ENCODE measurements at places on chromosomes 4 and X.

DNA sequence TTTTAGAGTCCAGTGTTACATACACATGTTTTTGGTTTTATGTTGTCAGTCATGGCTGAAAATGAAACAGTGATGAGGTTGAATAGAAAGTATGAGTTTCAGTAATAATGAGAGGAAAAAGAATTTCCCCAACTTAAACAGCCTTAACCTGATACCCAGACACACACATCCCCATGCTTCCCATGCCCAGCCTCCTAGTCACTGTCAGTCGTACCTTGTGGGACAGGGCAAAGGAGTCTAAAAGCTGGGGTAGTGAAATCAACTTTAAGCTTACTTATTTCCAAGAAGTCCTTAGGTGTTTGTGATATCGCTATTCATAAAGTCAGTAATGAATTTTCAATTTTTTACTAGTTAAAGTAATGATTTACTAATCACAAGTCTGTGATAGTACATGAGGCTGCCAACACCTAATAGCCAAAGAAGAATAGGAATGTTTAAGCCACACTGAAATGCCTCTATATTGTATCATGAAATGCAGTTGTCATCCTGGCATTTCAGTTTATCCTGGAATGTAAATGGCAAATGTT is 24.3 kb upstream of the GPR34 start:
- DNase-seq, result no peak

- no peak for DNase-seq
These were observed 376.9 kb upstream of the CTSO start for GRCh38 chr4:156330436-156331031.

GRCh38 chr4:56424697-56425514 is 10.5 kb downstream of the PPAT start:
- DNase-seq, result no peak

GRCh38 chrX:14872355-14872754 is 514 bp downstream of the FANCB start:
- no peak for DNase-seq

GRCh38 chr4:170089668-170090351 is at the start of gene AADAT:
Gene AADAT (minus strand): TSS chr4:170089956. CDS start chr4:170089690, 266 bp downstream.
- DNase-seq, result peak; percentile 84

DNA sequence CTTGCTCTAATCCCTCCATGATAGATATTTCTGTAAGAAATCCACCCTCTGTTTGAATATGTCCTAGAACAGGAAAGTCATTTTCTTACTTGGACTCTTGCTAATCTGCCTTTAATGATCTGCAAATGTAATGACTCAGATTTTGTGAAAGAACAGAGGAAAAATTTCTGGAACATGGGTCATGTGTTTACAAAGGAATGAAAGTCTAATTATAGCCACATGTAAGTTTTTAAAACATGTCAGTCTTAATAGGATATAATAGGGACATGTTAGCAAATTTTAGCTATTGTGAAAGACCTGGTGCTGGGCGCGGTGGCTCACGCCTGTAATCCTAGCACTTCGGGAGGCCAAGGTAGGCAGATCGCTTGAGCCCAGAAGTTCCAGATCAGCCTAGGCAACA is 47.6 kb downstream of the GRK4 start:
- DNase-seq, result no peak

DNA sequence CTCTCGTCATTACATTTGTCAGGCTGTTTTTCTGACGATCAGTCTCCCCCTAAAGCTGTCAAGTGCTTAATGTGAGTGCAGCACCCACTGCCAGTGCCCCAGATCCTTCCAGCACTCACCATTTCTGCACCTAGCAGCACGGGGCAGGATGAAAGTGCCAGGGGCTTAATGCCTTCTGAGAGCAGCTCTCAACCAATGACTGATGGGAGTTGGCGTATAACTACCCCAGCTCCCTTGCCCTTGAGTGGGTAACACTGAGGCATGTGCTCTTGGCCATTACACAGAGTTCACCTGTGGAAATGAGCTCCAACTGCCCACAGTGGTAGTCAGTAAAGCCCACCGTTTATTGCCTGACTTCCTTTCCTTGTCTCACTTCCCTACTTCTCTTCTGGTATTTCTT is 226.2 kb upstream of the BCOR start:
- DNase-seq, result no peak

DNA sequence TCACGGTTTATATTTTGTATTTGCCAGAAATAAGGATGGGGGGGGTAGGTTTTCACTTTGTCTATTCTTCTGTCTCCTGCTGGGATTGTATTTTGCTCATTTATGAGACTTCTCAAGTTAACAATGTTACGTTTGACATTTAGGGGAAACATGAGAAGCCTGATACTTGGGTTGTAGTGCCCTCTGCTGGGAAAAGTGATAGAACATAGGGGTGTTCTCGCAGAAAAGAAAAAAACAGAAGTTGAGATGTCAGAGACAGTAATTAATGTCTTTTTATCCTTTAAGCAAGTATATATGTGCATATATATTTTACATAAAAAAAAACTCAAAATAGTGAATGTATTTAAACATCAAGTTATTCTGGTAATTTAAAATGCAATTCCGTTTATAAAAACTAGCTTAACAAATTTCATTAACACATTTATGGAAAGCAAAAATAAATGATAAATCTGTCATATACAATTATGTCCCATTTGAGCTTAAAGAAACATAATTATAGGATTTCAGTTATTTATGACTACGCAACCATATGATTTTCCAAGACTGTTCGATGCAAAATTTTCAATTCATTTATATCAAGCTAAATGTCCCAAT is 46.0 kb upstream of the TMPRSS11F start:
- no peak for DNase-seq

DNA sequence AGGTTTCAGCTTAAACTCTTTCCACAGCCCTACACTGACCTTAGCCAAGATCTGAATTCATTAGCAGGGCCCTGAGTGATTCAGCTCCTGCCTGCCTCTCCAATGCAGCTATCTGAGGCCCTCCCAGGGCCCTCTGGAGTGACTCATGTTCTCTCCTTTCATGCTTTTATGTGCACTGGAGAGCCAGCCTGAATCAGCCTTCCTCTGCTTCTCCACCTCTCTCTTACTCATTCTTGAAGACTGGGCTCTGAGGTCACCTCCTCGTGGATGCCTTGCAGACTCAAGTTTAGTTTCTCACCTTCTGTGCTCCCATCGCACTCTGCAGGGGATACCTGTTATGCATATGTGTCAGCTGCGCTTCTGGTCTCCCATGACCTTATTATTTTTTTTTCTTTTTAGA is 3.1 kb upstream of the OCIAD2 start:
- DNase-seq, result no peak

Data from cardiac septum (tissue), 1 donor.